ENCODE measurements at places on chromosomes 6 and 20.

- no peak for DNase-seq
These were observed 11.0 kb downstream of the VSX1 start for GRCh38 chr20:25070821-25071473.

DNA sequence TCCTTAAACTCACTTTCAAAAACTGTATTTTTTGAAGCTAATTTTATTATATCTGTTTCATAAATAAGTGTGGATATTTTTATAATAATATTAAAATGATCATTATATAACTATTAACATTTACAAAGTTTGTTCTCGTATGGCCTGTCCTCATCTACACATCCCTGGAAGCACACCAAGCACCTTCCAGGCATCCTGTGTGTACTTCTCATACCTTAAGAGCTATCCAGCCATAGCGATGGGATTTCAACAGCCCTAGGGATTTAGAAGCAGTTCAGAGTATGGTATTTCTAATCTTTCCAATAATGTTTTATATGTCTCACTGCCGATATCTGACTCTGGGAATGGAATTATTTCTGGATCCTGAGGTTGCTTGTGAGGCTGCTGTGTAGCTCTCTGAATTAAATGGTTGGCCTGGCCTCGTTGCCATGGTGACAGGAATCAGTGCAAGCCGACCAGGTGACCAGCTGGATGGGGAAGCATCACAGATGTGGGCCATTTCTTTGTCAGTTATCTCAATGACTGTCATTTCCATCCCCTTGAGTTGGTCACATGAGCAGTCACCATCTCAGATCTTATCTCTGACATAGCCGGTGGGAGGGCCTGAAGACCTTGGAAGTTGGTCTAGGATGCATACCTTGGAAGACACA, 265.2 kb upstream of the RIN2 start:
- DNase-seq, result no peak

GRCh38 chr6:170222498-170223471, 68.1 kb downstream of the DLL1 start:
- no peak for DNase-seq

GRCh38 chr6:166998256-166999144, 697 bp upstream of the CEP43 start:
- DNase-seq, result no peak
